HepG2 (cell line): ENCODE measurements at places on chromosomes 2 and 18. TPM values are rescaled to one million over a fixed set of nuclear protein-coding genes. Genes with fewer than 3 reads are reported as not detected.

SS18 gene
- 82.7 and 83.2 TPM in 2 replicates for polyA plus RNA-seq

SPIRE1 gene
- 9.9 and 10.1 TPM in 2 replicates for polyA plus RNA-seq

- no peaks in the 10 kb centered on the region for H3K36me3 ChIP-seq
- DNase-seq: no peak
- H3K4me3 ChIP-seq: no peak overlapping the region
Observed at GRCh38 chr2:184154438-184154837, 443.9 kb upstream of the ZNF804A start.

VIT gene
- polyA plus RNA-seq: not detected in 2 replicates

DNA sequence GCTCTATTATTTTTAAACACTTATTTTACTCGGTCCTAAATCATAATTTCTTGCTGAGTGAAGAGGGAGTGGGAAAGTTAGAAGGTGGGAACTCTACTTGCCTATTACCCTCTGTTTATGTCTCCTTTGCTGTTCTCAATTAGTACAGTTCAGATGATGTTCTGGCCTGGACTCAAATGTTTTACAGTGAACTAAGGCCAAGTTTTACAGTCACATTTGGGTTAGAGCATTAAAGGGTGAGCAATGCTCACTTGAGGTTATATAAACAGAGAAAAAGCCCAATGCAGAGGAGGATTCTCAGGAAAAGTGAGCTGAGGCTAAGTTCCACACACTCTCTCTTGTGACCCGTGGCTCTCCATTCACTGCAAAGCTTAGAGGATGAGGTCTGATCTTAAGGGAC, 52.4 kb downstream of the ITSN2 start:
- H3K4me1 ChIP-seq: no peaks in the 10 kb centered on the region
- H3K4me3 ChIP-seq: no peak overlapping the region
- H3K27ac ChIP-seq: no peak overlapping the region
- H3K27me3 ChIP-seq: no peaks in the 10 kb centered on the region
- no peak for DNase-seq
- H3K36me3 ChIP-seq: peaks cover 8% of the 10 kb centered on the region
